Thoracic aorta (tissue), 2 donors: ENCODE measurements at places on chromosomes 16 and 17.

GRCh38 chr17:80969030-80969673 is 22.5 kb upstream of the CHMP6 start:
- no peak for DNase-seq

DNA sequence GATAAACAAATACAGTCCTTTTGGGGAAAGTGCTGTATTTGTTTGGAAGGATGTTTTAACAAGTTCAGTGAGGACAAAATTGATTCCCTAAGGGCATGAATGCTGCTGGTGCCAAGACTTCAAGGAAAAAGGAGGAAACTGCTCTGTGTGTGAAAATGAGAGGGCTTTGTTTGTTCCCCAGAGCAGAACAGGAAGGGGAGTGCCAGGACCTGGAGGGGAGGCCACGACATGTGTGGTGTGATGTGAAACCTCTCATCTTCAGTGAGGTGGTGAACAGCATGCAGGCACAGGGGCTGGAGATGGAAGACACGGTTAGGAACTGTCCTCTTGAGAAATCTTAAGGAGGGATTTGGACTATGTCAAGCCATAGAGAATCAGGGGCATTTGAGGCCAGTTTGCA is 46.6 kb upstream of the GRIN2A start:
- no peak for DNase-seq

- no peak for DNase-seq
Measured at GRCh38 chr17:65547253-65547670, 14.2 kb downstream of the AXIN2 start.

- DNase-seq = no peak
Measured at GRCh38 chr16:56977823-56978430, 11.4 kb upstream of the NLRC5 start.

DNA sequence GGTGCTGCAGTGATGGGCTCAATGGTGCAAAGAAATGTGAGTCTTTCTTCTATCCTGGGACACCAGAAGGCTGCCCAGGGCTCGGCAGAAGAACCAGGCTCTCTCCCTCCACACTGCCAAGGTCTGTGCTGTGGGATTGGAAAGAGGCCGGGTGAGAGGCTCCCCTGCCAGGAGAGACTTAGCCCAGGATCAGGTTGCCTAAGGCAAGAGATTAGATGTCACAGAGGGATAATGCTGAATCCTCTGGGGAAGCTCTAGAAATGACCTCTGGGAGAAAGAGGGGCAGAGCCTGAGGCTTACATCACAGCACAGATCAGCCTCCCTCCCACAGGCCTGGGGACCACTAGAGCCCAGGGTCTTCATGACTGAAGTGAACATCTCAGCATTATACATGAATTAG is 5.7 kb upstream of the DOC2B start:
- DNase-seq = no peak
